ENCODE measurements at places on chromosomes 7 and 10. TPM values are rescaled to one million over a fixed set of nuclear protein-coding genes. Genes with fewer than 3 reads are reported as not detected.

Gene WEE2
- total RNA-seq = not detected

GRCh38 chr7:152527610-152528032, 91.8 kb upstream of the KMT2C start:
- DNase-seq = no peak

- DNase-seq = peak; percentile 7
Observed at GRCh38 chr10:55629793-55630490, 731.1 kb downstream of the ZWINT start.

DNA sequence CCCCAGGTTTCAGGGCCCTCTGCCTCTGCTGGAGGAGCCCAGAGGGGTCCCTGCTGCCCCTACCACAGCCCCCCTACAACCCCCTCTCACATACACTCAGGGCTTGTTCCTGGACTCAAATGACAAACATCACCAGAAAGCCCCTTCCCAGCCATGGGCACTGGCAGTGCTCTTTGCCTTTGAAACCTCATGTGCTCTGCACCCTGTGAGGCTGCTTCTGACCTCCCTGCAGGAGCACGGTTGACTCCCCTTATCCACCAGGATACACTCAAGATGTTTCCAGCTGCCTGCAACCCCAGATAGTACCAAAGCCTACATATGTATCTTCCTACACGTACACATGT, 3.5 kb upstream of the ADIRF start:
- DNase-seq = no peak

Gene ZPBP
- not detected for total RNA-seq

DNA sequence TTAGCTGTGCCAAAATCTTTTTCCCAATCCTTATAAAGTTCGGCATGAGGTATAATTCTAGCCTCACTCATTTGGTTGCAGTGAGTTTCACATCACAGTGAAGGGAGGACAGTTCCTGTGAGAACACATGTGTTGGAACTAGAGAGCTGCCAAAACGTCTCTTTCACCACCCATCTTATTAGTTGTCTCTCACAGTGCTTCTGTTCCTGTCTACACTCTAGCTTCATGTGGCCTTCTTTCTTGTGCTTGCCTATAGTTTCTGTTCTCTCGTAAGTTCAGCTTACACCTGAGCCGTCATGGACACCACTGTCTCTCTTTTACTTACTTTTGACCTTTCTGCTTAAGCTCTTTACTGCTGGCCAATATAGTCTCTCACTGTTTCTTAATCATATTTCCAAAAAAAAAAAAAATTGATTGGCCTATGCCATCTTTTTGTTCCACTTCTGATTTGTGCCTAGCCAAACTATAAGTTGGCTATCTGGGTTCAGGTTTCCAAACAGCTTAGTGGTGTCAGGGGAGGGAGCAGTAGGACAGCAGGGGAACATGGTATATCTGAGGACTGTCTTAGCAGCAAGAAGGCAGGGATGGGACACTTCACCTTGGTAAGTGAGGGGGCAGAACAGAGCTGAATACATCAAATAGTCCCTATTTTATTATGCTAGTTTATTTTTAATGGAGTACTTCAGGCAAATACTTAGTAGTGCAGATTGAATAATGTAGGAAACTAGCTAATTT, 38.0 kb downstream of the ZNRF2 start:
- no peak for DNase-seq

GRCh38 chr7:134367956-134368749, 51.4 kb upstream of the SLC35B4 start:
- DNase-seq = no peak

Gene RSBN1L
- total RNA-seq = 23.2 TPM

Gene ZNF107
- 8.3 TPM for total RNA-seq

GRCh38 chr7:33601101-33601500, 304.2 kb upstream of the BMPER start:
- no peak for DNase-seq

DNA sequence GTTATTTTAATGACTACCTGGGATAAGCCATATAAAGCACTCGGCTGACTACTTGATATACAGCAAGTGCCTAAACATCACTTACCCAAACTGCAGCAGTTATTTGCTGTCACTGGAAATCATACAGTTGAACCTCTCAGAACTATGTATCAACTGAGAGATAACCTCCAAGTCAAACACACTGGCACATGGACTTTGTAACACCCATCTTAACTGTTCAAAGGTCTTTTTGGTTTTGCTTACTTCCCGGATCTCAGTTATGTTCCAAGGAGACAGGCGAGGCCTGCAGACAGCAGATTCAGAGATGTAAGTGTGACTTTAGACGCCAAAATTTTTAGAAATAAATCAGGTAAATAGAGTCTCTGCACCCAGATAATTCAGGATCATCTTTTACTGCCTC, 34.6 kb upstream of the DAGLB start:
- no peak for DNase-seq

Gene CDNF
- 0.34 TPM for total RNA-seq

GRCh38 chr7:151361193-151361959, 19.8 kb downstream of the NUB1 start:
- no peak for DNase-seq

Gene GNGT1
- total RNA-seq = not detected

DNA sequence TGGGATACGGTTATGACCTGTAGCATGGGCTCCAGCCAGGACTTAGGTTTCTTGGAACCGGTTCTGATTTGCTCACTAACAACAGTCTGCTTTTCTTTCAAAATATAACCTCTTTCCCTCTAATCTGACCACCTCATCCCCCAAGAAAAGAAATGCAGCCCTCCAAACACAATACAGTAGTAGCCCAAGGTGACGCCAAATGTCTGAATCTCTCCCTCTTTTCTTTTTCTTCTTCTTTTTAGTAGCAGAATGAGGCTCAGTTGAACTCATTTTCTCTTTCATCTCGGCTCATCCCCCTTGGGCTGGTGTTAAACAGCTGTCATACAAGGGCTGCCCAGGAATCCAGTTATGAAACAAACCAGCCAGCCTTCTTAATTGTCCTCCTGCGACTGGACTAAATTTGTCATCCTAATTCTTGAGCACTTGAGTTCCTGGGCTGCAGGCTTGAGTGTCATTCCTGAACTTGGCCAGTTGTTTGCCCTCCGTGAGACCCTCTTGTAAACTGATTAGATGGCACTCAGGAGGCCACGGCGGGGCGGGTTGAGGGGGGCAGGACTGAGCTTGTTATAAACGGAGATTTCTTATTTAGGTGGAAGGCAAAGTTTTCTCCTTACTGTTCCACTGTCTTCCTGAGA, 94.8 kb downstream of the SORCS3 start:
- no peak for DNase-seq

- DNase-seq = no peak
Observed at GRCh38 chr7:110296321-110296720, 794.6 kb upstream of the LRRN3 start.

DNA sequence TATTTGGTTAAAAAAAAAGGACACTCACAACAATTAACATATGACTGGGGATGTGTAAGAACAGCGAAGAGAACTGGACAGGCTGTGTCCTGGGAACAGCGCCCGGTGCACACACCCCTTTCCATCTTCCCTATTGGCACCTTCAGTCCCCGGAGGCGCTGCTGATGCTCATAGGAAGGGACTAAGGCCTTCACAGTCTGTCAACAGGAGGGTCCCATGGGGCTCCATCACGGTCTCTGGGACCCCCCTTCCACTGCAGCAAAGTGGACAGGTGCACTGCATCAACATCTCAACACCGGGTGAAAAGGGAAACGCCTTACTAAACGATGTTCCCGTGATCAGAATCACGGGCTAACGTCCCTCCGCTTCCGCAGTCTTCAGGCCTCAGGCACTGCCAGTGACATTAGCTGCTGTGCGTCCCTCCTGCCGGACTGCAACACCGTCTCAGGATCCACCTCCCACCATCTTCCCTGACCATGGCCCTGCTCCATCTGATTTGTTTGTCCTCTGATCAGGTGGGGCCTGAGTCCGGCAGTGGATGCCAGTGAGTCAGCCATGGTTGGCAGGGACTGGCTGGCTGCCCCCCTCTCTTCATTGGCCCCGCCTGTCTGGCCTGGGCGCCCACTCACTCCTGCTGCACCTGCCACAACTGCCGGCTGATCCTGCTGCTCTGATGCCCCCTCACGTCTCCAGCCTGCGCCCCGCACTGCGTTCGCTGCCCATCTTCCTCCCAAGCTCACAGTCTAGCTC, 614.7 kb downstream of the DNAJB6 start:
- DNase-seq = no peak

DNA sequence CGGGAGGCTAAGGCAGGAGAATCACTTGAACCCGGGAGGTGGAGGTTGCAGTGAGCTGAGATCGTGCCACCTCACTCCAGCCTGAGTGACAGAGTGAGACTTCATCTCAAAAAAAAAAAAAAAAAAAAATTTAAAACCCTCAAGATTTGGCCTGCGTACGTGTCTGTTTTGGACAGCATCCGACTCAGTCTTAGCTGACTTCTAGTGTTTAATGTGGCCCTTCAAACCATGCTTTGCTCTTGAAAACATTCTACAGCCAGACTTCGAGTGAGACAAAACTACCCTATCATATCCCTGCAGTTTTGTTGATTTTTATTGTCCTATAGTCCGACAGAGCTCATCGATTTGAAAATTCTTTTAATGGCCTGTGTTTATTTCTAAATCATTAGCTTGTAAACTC, 227.1 kb upstream of the SH2B2 start:
- DNase-seq = no peak

DNA sequence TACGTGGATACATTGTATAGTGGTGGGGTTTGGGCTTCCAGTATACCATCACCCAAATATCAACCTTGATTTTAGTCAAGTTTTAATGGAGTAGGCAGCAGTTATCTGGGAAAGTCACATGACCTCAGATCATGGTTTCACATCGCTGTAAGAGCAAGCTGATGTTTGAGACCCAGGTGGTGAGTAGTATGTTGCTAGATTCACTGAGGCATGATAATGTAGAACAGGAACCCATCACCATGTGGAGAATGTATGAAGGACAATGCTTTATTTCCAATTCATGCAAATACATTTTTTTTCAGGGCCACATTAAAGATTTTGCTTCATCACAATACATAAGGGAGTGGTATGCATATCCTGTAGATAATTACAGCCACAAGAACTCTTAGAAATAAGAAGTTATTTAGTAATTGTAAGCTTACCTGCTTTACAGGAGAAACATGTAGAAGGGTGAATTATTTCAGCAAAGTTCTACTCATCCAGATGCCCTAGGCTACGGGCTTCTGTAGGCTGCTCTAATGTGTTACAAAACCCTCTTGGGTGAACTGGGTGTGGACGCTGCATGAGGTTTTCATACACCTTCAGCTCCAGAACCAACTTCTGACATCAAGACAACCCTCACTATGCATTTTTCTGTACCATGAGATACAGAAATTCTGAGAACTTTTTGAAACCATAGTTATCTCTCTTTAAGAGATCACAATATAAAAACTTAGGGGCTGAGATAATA, 27.6 kb upstream of the LAMB4 start:
- DNase-seq = no peak

DNA sequence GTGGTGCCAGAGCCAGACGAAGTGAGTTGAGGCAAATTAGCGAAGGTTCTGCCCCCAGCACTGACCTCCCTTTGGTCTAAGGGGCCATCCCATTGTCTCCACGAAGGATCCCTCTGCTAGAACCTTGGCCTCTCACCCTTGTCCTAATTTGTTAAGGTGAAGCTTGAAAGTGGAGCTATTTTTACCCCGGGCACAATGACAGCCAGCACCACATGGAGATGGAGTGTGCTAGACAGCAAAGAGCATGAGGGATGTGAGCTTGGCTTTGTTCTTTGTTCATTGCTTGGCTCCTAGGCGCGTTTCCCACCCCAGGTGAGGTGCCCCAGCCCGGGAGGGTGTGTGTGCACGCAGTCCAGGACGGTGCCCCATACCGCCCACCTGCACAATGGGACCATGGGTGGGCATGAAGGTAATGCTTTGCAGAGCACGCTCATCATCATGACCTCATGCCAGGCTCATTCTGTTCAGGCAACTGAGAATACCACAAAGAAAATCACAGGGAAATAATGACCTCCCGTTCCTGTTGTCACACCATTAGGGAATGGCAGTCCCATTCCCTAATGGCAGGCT, 361.0 kb upstream of the FZD8 start:
- no peak for DNase-seq

DNA sequence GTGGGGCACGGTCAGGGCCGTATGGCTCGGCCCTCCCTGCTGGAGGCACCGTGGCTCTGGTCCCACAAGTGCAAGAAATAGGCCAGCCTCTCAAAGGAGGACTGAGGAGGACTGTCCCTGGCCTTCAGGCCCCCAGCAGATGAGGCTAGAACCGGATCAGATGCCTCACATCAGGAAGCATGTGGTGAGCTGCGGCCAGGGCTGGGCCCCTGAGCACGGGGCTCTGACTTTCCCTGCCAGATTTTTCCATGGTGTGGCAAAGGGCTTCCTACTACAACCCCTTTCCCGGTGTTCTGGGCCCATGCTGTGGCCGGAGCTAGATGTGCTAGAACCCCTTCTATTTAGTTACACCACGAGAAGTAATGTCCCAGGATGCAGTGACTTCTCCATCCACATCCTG, 100.4 kb downstream of the TCERG1L start:
- DNase-seq = no peak

DNA sequence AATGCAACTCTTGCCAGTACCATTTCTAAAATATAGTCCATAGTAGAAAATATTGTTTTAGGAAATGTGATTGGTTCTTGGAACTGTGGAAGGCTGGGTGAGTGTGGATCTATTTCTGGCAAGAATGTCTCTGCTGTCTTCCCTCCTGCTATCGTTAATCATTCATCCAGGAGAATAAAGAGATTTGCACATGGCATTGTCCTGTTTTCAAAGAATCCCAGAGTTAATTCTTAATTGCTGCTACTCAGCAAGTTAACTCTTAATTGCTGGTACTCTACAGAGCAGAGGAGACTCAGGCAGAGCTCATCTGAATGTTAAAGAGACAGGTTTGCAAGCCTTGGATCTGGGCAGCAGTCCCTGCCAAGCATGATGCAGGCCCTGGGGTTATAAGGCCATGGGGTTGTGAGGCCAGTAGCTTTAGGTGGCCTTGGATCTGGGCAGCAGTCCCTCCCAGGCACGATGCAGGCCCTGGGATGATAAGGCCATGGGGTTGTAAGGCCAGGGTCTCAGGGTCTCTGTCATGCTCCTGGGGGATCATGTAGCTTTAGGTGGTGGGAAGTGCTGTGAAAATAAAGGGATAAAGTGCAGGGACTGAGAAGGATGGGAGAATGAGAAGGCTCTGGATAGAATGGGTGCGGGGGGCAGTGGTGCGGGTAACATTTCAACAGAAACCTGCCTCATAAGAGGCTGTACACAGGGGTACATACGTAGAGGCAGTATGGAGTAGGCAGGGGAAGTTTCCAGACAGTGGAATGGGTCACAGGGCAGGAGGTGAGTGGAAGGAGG, 162.3 kb downstream of the SVIL start:
- DNase-seq = no peak

GRCh38 chr10:72043016-72043834, 45.1 kb downstream of the SPOCK2 start:
- no peak for DNase-seq

GRCh38 chr7:50661345-50662040, 96.3 kb upstream of the DDC start:
- no peak for DNase-seq

GRCh38 chr10:35058134-35058533, 32.0 kb downstream of the CUL2 start:
- peak; percentile 84 for DNase-seq

- peak; percentile 56 for DNase-seq
Observed at GRCh38 chr7:132065989-132066603, 509.7 kb upstream of the PODXL start.

Gene C10orf143
- total RNA-seq = 2.0 TPM

Data from A673 (cell line).